Fibroblast of villous mesenchyme (primary cell): ENCODE measurements at places on chromosomes 4 and X. TPM values are rescaled to one million over a fixed set of nuclear protein-coding genes. Genes with fewer than 3 reads are reported as not detected.

Gene USP17L21
- total RNA-seq = not detected in 2 replicates

Gene ARHGAP36
- total RNA-seq = not detected in 2 replicates

Gene NDUFB11
- 55.3 and 83.1 TPM in 2 replicates for total RNA-seq

Gene TBC1D19
- total RNA-seq = 39.6 and 41.5 TPM in 2 replicates

Gene RIPPLY1
- not detected in 2 replicates for total RNA-seq

Gene NPY2R
- total RNA-seq = not detected in 2 replicates

Gene RASGEF1B
- 0.32 TPM in 1 of 2 replicates, not detected in the other for total RNA-seq

Gene ANOS1
- 1.7 and 1.9 TPM in 2 replicates for total RNA-seq

Gene CT45A3
- not detected in 2 replicates for total RNA-seq

Gene GPR119
- not detected in 2 replicates for total RNA-seq

Gene SSX4B
- not detected in 2 replicates for total RNA-seq

Gene EREG
- 1.3 and 5.2 TPM in 2 replicates for total RNA-seq

Gene MAB21L2
- total RNA-seq = under 0.01 TPM in 2 replicates

Gene FRAS1
- total RNA-seq = 0.97 and 1.3 TPM in 2 replicates

Gene ARSD
- total RNA-seq = 10.6 and 13.4 TPM in 2 replicates

Gene TMSB15B
- 3.5 and 6.5 TPM in 2 replicates for total RNA-seq

Gene SLITRK4
- 3.0 and 6.1 TPM in 2 replicates for total RNA-seq

Gene CT45A1
- total RNA-seq = not detected in 2 replicates

DNA sequence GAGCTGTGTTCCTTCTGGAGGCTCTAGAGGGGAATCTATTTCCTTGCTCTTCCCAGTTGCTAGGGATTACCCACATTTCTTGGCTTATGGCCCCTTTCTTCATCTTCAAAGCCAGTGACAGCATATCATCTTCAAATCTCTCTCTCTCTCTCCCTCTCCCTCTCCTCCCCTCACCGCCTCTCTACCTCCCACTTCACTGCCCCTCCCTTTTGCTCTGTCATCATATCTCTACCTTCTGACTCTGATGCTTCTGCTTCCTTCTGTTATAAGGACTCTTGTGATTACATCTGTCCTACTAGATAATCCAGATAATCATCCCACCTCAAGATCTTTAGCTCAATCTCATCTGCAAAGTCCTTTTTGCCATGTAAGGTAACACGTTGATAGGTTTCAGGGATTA, 93.1 kb upstream of the TEX13D start:
- DNase-seq = no peak

DNA sequence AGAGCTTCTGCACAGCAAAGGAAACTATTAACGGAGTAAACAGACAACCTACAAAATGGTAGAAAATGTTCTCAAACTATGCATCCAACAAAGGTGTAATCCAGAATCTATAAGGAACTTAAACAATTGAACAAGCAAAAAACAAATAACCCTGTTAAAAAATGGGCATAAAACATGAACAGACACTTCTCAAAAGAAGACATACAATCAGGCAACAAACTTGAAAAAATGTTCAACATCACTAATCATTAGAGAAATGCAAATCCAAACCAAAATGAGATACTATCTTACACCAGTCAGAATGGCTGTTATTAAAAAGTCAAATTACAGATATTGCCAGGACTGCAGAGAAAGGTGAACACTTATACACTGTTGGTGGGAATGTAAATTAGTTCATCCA, 309.6 kb upstream of the KLF3 start:
- no peak for DNase-seq

DNA sequence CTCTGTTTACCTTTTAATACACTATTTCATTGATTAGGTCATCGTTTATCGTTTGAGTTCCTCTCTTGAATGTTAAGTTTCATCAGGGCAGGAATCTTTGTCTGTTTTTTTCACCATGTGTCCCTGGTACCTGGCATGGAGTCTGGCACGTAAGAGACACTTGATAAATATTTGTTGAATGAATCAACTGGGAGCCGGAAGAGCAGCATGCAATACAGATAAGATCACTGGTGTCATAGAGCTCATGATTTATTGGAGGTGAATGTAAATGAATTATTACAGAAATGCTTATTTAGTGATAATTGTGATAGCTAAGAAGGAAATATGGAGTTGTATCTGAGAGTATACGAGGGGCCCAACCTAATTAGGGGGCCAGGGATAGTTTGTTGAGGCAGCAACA, 62.8 kb downstream of the UCHL1 start:
- DNase-seq = no peak

DNA sequence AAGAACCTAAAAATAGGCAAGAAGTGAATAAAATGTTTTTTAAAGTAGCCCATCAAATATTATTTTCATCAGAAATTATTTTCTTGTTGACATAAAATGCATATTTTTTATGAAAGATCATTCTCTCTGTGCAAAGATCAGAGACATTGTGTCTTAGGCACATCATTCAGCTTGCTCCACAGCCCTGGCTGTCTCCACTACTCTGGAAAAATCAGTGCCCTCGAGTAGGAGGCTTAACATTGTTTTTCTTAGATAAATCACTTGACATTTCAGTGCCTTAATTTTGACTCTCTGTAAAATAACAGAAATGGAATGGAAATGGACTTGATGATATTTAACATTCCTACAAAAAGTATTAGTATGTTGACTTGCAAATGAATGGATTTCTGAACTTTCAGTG, 77.9 kb downstream of the FAT4 start:
- DNase-seq = no peak

DNA sequence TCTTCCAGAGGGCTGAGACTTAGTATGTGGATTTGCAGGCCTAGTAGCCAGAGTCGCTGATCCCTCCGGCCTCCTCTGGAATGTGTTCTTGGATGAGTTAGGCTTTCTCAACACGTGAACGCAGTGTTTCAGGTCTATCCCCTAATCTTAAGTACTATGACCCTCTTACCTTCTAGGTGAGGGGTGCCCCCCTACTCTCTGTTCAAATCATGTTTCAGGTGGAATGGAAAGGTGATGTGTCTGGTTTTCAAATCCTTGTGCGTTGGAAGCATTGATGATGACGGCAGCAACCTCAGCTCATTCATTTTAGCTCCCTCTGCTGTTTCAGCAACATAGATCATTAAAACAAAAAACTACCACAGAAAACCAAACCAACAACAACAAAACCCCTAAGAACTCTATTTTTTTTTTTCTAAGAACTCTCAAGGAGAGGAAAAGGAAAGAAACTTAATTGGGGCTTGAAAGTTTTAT, 56.4 kb downstream of the RWDD4 start:
- peak; percentile 45 for DNase-seq

GRCh38 chr4:154208424-154208823, 283.2 kb downstream of the DCHS2 start:
- DNase-seq = peak; percentile 3

GRCh38 chr4:22030307-22030706, 81.7 kb upstream of the KCNIP4 start:
- DNase-seq = no peak

DNA sequence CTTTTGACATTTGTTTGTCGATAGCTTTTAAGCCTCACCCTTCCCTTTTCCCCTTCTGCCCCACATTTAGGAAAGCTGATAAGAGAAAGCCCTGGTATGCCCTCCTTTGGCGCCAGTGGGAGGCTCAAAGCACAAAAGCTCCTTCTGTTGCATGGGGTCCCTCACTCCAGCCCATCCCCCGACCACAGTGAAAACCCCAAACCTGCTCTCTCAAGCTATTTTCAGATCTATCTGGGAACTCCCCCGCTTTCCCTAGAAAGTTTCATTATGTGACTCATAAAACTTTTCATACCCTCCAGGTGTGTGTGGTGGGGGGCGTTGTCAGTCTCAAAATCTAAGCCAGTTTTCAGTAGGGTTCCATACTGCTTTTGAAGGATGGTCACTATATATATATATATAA, 259.0 kb upstream of the PCDH7 start:
- DNase-seq = no peak

GRCh38 chr4:146123231-146123630, 52.3 kb upstream of the LSM6 start:
- no peak for DNase-seq

GRCh38 chr4:6421397-6421796, 51.0 kb downstream of the PPP2R2C start:
- no peak for DNase-seq

DNA sequence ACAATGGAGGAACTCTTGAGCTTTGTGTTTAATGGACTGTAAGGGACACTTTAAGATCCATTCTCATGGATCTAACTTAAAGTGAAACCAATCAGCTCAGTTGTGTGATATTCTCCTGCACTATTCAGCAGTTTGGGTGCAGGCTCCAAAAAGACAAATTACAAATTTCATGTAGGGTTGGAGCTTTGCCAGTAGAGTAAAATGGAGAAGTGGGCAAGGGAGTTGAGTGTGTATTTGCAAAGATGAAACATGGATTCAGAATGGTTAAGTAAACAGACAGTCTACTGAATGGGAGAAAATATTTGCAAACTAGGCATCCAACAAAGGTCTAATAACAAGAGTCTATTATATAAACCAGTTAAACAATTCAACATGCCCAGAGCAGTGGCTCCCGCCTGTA, 21.2 kb upstream of the MID2 start:
- no peak for DNase-seq

DNA sequence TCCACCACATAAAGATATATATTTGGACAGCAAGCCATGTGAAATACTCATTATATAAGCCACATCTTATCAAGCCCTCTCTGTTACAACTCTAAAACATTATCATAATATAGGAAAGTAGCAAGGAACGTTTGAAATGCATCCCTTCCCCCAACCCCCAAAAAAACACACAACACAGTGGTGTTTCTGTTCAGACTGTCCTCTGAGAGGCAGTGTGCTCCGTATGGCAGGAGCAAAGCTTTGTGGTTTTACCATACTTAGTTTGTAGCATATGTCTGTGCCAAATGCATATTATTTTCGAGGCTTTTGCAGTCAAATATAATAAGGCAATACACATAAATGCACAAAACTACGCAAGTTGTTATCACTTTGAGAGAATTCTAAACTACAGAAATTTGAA, 194.2 kb downstream of the RAPGEF2 start:
- no peak for DNase-seq

GRCh38 chrX:133587818-133588217, 172.5 kb upstream of the GPC4 start:
- no peak for DNase-seq

GRCh38 chr4:61630548-61630947, 430.4 kb downstream of the ADGRL3 start:
- DNase-seq = no peak

- no peak for DNase-seq
Measured at GRCh38 chrX:148159796-148160195, 178.7 kb downstream of the FMR1NB start.

DNA sequence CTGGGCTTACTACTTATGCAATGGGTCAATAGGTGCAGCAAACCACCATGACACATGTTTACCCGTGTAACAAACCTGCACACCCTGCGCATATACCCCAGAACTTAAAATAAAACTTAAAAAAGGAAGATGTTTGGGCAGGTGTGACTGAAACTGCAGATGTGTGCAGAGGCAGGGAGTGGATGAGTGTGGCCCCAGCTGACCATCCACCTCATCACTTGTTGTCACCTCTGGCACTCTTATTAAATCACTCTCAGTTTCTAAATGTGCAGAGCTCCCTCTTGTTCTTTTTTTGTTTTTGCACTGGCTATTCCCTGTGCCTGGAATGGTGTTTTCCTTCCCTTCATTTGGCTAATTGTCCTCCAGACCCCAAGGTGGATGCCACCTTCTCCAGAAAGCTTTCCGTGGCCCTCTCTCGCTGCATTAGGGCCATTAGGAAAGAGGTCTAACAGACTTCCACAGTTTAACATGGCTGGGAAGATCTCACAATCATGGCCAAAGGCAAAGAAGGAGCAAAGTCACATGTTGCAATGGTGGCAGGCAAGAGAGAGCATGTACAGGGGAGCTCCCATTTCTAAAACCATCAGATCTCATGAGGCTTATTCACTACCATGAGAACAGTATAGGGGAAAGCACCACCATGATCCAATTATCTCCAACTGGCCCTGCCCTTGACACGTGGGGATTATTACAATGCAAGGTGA, 58.5 kb downstream of the SLC2A9 start:
- DNase-seq = no peak

GRCh38 chrX:58051346-58051745, 141.1 kb upstream of the ZXDA start:
- no peak for DNase-seq

- no peak for DNase-seq
Measured at GRCh38 chr4:159017323-159018026, 85.4 kb upstream of the RAPGEF2 start.

DNA sequence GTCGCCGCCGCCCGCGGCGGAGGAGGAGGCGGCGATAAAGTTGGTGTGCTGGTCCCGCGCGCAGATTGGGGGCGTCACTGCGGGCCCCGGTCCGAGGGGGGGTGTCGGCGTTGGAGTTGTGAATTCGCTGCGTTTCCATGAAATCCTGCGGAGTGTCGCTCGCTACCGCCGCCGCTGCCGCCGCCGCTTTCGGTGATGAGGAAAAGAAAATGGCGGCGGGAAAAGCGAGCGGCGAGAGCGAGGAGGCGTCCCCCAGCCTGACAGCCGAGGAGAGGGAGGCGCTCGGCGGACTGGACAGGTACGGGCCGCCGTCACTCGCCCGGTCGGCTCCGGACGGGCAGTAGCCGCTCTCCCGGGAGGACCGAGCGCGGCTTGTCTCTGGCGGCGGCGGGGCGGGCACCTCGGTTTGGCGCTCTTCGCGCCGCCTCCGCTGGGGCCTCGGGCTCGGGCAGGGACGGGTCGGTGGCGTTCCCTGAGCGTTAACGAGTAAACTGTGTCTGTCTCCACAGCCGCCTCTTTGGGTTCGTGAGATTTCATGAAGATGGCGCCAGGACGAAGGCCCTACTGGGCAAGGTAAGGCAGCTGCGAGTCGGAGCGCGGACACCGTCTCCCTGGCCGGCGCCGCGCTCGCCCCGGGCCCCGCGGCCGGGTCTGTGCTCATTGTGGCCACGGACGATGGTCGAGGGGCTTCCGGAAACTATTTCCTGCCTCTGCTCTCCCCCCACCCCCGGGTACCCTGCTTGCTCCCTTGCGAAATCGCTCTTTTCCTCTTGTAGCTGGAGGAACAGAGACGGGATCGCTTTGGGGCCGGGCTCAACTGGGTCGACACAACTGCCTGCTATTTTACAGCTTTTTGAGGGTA, 658 bp downstream of the KDM6A start:
- DNase-seq = peak; percentile 46

DNA sequence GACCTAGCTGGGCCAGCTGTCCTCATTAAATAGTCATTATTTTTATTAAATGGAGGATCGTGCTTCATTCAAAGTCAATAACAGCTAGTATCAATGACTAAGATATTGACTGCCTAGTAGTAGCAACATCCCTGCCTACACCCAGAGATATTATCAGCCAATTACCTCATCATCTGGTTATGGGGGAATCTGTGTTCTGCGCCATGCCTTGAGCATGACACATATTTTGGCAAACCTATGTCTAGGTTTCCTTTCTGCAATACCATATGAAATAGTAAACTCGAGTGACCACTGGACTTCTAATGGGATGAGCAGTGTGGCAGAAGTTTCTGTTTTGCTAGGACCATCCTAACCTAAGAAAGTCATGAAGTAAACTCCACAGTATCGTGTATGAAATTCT, 50.0 kb upstream of the AADAT start:
- DNase-seq = peak; percentile 4

GRCh38 chr4:26815706-26816105, 44.9 kb upstream of the STIM2 start:
- no peak for DNase-seq

- peak; percentile 68 for DNase-seq
Measured at GRCh38 chr4:106898621-106899230, 137.4 kb downstream of the DKK2 start.

- no peak for DNase-seq
Measured at GRCh38 chr4:184457535-184458249, 16.7 kb downstream of the IRF2 start.
